ENCODE measurements at places on chromosomes 2 and 18.
A peak's percentile ranks its signal among the peaks of the same experiment; 100 is the strongest.

- peak; percentile 86 for DNase-seq
Measured at GRCh38 chr2:196068271-196069209, at the start of gene DNAH7. Gene DNAH7, minus strand, starts transcription at chr2:196068837. Its CDS starts 126 bp downstream, at chr2:196068711.

DNA sequence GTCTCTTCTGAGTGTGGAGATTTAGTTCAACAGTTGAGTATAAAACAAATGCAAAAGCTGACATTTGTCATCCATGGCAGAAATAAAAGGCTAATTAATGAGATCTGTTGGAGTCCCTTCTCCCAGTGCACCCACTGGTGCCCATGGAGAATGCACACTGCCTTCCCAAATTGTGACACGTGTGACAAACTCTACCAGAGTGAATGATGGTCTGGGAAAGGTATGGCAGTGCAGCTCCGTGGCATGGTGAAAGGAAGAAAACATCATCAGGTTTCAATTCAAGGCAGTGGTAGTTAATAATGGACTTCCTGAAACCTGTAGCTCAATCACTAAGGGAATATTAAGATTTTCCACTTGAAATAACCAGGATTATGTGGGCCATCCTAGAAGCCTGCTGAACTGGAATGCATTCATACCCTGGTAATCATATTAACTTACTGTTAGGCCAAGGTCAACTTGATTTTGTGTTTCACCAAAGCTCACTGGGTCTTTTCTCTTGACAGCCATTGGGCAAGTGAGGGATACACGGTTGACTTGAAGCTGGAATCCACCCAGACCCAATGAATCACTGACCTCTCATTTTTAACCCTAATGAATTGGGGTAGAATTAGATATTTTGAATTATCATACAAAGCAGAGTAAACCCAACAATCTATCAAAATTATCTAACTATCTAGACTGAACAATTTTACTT is 167.6 kb downstream of the AFF3 start:
- no peak for DNase-seq

DNA sequence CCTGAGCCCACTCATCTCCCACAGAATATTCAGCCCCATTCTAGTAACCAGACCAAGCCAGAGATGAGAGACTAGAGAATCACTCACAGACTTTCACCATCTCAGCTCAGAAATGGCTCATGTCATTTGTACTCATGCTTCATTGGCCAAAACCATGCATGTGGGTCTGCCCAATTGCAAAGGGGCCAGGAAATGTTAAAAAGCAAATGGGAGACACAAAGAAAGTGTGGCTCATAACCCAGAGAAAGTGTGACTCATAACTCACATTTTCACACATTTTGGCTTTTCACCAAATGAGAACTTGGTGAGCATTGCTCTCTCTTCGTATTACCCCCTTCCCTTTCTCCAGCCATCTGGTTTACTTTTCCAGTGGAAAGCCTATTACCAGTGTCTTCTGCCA is 66.2 kb downstream of the MDH1 start:
- DNase-seq: no peak

DNA sequence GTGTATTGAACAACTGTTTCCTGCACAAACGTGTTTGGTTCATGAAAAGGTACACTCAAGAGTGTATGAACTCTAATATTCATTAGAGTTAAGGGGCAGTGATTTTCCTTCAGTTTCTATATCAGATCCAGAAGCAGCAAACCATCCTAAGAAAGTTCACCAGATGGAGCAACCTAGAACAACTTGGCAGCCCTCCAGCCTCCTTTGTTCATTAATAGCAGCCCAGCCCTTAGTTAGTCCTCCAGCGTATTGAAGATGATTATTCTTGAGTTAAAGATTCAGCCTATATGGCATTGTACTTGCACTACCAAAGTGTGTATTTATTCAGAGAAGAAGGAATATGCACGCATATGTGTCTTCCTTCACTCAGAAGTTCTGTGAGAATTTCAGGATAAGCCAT is 365.5 kb downstream of the SETBP1 start:
- no peak for DNase-seq

DNA sequence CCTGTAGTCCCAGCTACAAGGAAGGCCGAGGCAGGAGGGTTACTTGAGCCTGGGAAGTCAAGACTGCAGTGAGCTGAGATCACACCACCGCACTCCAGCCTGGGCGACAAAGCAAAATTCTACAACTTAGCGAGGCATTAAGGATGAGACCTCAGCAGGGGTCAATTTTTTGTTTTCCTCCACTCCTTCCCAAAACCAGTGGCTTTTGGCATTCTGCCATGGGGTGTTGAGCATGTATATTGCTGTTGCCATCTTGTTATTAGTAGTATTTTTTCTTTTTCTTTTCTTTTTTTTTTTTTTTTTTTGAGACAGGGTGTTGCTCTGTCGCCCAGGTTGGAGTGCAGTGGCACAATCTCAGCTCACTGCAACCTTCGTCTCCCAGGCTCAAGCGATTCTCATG is 8.9 kb upstream of the GIGYF2 start:
- no peak for DNase-seq

GRCh38 chr18:22741318-22741717 is 191.8 kb upstream of the RBBP8 start:
- no peak for DNase-seq

DNA sequence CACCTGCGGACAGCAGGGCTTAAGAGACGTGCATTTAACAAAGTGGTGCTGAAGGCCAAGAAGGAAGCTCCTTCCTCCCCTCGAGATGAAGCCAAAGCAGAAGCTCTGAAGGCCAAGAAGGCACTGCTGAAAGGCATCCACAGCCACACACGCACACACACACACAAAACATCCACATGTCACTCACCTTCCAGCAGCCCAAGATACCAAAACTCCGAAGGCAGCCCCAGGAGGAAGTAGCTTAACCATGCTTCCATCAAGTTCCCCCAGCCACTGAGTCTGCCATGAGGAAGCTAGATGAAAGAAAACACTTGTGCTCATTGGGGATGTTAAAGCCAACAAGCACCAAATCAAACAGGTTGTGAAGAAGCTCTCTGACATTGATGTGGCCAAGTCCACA is 175.7 kb upstream of the POU3F3 start:
- DNase-seq: no peak

- DNase-seq: no peak
Measured at GRCh38 chr2:135985826-135986393, 484 bp upstream of the DARS1 start.

GRCh38 chr2:217521820-217522219 is 481.0 kb downstream of the TNS1 start:
- peak; percentile 63 for DNase-seq

- peak; percentile 71 for DNase-seq
Measured at GRCh38 chr2:64263315-64263714, 119.1 kb upstream of the PELI1 start.

GRCh38 chr2:240998706-240998994 is 232 bp downstream of the SNED1 start:
- DNase-seq: no peak

DNA sequence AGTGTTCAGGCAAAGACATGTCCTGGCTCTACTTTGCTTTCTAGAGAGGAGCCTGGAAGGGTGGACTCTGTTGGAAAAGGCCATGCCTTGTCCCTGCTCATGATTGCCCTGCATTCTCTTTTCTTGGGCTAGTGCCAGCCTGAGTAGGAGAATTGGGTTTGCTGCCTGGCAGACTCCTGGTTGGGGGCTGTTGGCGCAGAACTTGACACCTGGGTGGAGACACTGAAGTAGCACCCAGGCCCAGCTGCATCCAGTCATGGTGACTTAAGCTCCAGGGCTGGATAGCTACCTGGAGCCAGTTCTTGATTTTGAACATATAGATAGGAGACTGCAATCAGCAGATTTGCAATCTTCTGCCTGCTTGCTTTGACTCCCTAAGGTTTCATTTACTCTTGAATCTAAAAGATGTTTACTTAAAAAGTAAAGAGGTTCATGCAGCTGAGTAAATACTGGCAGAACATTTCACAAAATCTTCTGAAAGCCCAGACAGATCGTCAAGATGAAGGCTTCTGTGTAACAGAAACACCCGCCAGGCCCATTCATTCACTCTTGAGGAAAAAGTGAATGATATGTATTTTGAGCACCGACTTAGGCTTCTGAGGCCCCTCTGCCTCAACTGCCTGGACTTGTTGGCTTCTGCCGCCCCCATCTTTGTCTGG is 38.0 kb upstream of the YWHAQ start:
- peak; percentile 64 for DNase-seq

DNA sequence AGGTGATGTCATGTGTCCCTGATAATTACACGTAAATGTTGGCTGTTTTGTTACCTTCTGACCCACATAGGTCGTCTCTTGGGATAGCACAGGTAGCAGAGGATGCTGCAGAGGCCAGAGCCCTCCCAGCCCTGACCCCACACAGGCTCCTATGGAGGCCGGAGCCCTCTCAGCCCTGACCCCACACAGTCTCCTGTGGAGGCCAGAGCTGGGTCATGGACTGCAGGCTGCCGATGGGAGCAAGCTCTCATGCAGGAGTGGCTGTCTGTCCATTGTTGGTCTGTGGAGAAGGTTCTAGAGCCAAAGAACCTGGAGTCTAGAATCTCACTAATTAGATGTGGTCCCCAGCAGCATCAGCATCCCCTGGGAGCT is 155.5 kb downstream of the LDLRAD4 start:
- DNase-seq: no peak
